ENCODE measurements at places on chromosomes 3 and 15.
A peak's percentile ranks its signal among the peaks of the same experiment; 100 is the strongest.

DNA sequence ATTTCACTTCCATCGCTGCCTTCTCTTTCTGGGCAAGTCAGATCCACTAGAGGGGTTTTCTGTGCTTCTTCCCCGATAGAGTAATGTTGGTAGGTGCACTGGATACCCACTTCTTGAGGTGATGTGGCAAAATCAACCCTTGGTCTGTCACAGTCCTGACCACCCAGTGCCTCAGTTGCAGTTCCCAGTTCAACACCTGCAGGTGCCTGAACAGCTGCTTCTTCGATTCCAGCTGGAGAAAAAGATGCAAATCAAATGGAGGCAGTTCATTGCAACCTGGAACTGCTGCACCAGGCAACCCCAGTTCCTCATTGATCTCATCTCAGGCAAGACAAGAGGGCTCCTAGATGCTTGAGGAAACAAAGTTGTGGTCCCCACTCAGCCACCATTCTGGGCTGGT lies 186.6 kb downstream of the UBE2E2 start:
- no peak for DNase-seq

GRCh38 chr3:52083556-52084087 lies 27.3 kb upstream of the DUSP7 start:
- DNase-seq, result no peak

- DNase-seq, result no peak
These were observed 267.5 kb downstream of the OCA2 start for GRCh38 chr15:27831384-27832236.

- no peak for DNase-seq
These were observed 9.6 kb downstream of the TRH start for GRCh38 chr3:129984125-129984524.

- DNase-seq, result no peak
These were observed 76.8 kb upstream of the GATA2 start for GRCh38 chr3:128569756-128570155.

GRCh38 chr3:20909511-20909910 lies 723.5 kb upstream of the SGO1 start:
- no peak for DNase-seq

DNA sequence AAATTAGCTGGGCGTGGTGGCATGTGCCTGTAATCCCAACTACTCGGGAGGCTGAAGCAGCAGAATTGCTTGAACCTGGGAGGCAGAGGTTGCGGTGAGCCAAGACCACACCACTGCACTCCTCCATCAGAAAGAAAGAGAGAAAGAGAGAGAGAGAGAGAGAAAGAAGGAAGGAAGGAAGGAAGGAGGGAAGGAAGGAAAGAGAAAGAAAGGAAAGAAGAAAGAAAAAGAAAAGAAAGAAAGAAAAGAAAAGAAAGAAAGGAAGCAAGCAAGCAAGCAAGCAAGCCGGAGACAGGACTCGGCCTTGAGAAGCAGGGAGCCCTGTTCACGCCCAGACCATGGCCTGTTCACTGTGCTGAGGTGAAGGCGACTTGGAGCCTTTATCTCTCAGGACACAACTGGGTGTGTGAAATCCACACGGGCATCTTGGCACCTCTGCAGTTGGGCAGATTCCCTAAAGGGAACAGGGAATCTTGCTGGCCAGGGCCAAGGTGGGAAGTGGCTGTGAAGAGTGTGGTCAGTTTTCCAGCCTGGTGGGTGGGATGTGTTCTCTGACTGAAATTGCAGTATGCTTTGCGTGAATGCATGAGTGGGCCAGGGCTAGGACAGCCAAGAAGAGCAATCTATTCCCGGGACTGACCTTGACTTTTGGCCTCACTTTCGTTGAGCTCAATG lies 90.3 kb downstream of the CORO2B start:
- no peak for DNase-seq

- no peak for DNase-seq
These were observed 66.1 kb downstream of the SEC22A start for GRCh38 chr3:123267821-123268220.

DNA sequence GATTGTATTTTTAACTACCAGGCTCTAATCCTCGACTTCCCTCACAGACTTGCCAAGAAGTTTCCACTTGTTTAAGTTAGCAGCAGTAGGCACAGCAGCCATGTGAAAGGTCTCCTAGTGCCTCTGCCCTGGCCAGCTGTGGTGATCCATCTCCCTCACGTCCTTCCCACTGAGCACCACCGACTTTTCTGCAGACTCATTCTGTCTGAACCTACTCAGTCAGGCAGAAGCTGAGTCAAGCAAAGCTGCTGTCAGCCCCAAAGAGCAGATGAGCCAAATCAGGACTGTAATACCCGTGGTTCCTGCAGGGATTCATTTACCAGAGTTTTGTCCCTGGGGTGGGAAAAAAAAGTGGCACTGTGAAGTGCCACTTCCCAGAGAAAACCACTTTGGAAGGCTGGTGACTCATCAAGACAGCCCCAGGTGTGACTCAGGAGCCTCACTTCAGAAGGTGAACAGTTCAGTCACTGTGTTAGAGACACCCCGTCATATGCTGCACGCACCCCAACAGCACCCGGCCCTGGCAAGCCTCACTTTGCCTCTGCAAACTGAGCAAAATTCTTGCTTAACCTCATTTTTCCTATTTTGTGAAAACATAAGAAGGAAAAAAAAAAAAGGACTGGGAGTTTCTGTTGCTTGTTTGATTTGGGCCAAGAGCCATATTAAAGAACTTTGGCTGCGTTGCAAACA lies 76.0 kb downstream of the WWTR1 start:
- DNase-seq, result no peak

DNA sequence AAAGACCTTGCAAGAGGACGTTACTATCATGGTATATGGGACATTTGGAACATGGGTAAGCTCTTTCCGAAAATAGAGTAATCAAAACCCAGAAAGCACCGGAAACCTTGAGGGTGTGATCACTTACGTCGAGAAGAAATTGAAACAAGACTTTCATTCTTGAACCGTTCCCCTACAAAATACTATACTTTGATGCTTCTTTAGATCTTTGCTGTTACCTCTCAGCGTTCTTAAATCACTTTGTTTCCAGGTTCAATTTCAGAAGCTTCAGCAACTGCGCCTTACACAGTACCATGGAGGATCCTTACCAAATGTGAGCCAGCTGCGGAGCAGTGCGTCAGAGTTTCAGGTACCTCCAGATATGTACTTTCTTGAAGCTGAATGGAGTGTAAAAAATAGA lies 10.1 kb downstream of the CRTC3 start:
- no peak for DNase-seq

DNA sequence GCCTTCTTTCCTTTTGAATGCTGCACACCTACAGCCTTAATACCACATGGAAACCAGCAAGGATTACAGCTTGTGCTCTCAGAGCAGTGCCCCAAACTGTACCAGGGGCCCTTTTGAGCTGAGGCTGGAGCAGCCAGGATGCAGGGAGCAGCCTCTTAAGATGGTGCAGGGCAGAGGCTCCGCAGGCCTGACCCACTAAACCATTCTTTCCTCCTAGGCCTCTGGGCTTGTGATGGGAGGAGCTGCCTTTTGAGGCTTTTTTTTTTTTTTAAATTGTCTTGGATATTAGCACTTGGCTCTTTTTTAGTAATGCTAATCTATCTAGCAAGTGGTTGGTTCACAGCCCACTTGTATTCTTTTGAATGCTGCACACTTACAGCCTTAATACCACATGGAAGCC lies 37.7 kb downstream of the PFN2 start:
- DNase-seq, result no peak

DNA sequence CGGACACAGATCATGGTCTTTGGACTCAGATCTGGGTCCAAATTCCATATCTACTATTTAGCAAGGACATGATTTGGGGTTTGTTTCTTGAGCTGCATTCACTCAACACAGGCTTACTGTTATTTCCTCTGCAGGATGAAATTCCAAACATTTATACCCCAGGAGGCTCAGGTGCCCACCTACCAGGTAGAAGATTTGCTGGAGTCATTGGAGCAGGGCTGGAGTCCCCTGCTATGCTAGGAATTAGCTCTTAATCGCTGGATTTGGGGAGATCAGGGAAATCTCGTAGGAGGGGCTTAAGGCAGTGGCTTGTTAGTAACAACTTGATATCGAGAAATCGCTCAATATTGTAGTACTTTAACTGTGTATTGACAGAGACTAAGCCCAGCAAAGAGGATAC lies 193.0 kb downstream of the IL20RB start:
- no peak for DNase-seq

DNA sequence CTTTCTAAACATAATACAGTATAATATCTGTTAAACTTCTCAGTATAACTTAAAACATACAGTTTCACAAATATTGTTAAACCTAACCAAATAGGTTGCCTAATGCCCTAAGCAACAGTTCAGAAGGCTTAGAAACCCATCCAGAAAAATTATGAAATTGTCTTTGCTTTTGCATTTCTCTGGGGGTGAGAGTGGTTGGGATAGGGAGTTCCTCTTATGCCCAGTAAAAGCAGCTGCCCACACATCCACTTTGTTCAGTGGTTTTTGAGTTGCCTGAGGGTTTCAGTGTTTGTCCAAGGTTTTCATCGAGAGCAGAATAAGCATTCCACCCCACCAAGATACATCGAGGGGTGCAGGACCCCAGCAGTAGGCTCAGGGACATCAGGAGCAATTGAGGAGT lies 179.4 kb downstream of the CDIN1 start:
- DNase-seq, result peak; percentile 79

- no peak for DNase-seq
These were observed 41.0 kb downstream of the BCL2L10 start for GRCh38 chr15:52071570-52071969.

- DNase-seq, result no peak
These were observed 93.2 kb downstream of the TP63 start for GRCh38 chr3:189724356-189724755.

- no peak for DNase-seq
These were observed at the start of gene CALML4 for GRCh38 chr15:68204776-68205557. CALML4 (minus strand) TSS chr15:68205332; CDS start chr15:68205247, 85 bp downstream.

DNA sequence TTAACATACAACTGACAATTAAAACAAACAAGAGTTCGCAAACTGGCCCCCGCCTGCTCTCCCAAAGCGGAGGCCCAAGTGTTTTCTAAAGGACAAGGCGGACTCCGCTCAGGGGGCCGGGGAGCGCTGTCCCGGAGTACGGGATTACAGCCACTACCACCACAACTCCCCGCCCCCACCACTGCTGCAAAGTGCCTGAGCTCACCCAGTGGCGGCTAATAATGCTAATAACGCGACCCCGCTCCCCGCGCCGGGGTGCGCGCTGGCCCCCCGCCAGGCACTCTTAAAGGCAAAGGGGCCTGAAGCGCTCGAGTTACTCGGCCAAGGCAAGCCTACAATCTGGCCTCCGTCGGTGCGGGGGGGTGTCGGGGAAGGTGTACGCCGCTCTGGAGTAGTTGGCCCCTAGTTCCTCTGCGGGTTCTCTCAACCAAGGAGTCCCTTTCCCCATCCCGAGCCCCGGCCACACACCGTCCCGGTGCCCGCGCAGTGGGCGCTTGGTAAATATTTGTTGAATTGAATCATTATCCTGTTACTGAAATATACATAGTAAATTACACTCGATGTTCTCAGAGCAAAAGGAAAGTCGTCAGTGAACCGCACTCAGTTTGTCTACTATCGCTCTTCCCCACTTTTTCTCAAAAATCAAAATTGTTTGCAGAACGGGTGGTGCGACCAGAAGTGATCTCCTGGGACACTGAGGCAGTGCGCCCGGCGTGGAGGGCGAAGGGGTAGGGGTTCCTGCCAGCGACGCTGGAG lies 827 bp downstream of the WNT5A start:
- DNase-seq, result no peak

- DNase-seq, result no peak
These were observed 81.8 kb downstream of the PLSCR2 start for GRCh38 chr3:146387566-146387965.

GRCh38 chr3:128585189-128585588 lies 65.4 kb downstream of the RPN1 start:
- DNase-seq, result no peak

- DNase-seq, result no peak
These were observed 129.7 kb upstream of the TPM1 start for GRCh38 chr15:62912808-62913207.

DNA sequence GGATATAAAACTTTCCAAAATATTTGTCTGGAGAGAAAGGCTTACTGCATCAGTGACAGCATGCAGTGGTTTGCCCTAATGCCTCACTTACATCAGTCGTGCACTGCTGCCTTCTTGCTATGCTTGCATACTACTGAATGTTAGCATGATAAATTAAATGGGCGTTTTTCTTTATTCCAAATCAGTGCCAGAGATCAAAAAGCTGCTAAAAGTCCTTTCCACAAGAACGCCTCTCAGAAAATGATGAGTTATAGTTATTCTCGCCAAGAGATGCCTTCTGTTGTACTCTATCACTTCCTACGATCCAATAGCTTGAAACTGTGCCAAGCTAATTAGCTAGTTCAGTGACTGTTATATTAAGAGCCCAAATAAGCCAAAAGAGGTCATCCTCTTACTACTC lies 345.8 kb upstream of the ROBO2 start:
- no peak for DNase-seq

DNA sequence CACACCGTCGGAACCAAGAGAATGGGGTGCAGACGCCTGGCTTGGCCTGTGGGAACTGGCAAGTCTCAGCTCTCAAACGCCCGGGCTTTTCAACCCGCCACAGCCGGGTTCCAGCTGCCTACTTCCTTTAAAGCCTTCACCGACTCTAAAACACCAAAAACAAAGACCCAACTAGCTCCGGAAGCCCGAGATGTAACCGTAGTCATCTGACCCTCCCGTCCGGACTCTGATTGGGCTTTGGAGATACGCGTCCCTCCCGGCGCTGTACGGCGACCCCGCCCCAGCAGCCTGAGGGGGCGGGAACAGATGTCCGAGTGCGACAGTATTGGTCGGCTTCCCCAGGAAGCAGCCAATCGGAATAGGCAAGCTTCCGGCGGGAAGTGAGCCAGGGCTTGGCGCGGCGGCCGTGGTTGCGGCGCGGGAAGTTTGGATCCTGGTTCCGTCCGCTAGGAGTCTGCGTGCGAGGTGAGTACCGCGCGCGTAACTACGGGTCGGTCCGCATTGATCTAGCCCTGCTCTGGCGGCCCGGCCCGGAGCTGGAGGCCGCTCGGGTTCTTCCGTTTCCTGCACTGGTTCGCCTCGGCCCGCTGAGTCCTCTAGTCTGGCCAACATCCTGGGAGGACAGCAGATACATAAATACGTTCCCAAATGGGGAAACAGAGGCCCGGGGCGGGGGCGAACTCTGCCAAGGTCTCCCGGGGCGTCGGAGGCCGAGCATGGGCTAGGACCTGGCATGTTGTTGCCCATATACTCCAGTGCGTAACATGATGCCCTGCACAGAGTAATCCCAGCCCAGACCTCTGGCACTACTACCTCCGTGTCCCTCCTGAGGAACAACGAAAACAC lies at the start of gene BLM:
BLM (plus strand) TSS at position 371 of the 846 bp plus-strand sequence. CDS start 30,047 bp downstream, outside the sequence.
- peak; percentile 98 for DNase-seq

GRCh38 chr15:100929641-100930042 lies 10.5 kb downstream of the LRRK1 start:
- DNase-seq, result no peak

- no peak for DNase-seq
These were observed 45.0 kb downstream of the RFTN1 start for GRCh38 chr3:16468336-16469098.
